ENCODE measurements at places on chromosomes 12 and 14. TPM values are rescaled to one million over a fixed set of nuclear protein-coding genes. Genes with fewer than 3 reads are reported as not detected.

The POLE2 gene
- total RNA-seq: 19.1 TPM

The CACNA2D4 gene
- 0.20 TPM for total RNA-seq

The CLEC2B gene
- 53.6 TPM for total RNA-seq

The C12orf54 gene
- total RNA-seq: not detected

The NPC2 gene
- total RNA-seq: 86.8 TPM

The IFNG-AS1 gene
- total RNA-seq: not detected

The FIGNL2 gene
- total RNA-seq: under 0.01 TPM

The KRT3 gene
- total RNA-seq: not detected

The CLMN gene
- 6.6 TPM for total RNA-seq

The KRT78 gene
- not detected for total RNA-seq

The DYRK2 gene
- total RNA-seq: 16.2 TPM
